ENCODE measurements at places on chromosomes 2 and 18.

DNA sequence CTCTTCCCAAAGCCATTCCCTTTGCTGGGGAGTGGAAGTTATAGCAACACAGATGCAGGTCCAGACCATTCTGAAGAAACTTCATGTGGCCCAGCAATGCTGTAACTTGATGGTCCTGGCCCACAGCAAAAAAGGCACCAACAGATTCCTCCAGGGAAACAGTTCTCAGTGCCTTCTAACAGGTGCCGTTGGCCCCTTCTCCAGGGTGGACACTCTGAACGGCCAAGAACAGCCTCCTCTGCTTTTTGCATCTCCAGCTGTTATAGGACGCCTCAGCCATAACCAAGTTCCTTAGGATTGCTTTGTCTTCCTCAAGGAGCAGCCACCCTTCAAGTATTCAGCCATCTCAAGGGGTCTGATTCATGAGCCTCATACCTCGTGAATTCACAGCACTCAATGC is 38.0 kb downstream of the MARCO start:
- DNase-seq = no peak

GRCh38 chr18:23071285-23071684 is 64.0 kb upstream of the CABLES1 start:
- no peak for DNase-seq

GRCh38 chr2:162821176-162821575 is 17.4 kb downstream of the KCNH7 start:
- no peak for DNase-seq

DNA sequence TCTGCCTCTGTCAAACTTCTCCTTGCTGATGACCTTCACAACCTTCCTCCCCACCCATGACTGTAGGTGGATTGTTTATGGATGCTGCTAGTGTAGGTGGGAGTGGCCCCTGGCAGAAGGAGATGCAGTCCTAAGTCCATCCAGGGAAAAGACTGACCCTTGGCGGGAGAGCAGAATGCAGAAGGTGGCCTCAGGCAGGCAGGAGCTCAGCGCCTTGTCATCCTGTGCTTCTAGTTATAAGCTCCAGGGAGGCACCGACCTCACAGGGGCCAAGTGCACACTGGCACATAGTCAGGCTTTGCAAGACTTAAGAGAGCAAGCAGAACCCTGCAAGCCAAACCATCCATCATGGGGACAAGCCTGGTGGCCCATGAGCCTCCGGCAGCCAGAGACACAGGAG is 74.4 kb downstream of the CAPN13 start:
- DNase-seq = no peak

- no peak for DNase-seq
Measured at GRCh38 chr2:45651415-45652089, at the start of gene PRKCE. TSS of gene PRKCE (plus strand) at chr2:45651675.
